ENCODE measurements at places on chromosomes 16 and 17.

DNA sequence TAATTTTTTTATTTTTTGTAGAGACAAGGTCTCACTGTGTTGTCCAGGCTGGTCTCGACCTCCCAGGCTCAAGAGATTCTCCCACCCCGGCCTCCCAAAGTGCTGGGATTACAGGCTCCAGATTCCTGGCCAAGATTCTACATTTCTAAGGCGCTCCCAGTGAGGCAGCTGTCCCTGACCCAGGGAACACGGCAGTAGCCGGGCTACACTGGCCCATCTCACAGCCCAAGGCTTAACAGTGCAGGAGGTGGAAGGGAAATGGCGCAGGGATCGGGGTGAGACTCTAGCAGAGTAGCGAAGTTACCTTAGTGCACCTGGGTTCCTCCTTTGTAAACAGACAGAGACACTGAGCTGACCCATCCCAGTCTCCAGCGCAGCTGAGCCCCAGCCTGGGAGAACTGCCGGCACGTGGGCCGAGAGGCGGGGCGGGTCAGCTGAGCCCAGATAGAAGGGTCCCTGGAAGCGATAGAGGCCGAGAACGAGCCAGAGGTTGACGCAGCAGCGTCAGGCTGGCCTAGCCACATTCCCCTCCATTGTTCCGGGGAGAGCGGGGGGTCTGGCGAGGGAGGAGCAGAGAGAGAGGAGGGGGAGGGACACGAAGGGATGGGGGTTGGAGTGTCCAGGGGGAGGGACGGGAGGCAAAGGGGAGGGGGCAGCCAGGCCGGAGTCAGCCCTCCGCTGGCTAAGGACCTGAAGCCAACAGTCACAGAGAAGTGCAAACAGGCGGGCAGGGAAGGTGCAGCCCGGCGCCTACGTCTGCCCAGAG lies 2.5 kb downstream of the CARHSP1 start:
- DNase-seq, result no peak

DNA sequence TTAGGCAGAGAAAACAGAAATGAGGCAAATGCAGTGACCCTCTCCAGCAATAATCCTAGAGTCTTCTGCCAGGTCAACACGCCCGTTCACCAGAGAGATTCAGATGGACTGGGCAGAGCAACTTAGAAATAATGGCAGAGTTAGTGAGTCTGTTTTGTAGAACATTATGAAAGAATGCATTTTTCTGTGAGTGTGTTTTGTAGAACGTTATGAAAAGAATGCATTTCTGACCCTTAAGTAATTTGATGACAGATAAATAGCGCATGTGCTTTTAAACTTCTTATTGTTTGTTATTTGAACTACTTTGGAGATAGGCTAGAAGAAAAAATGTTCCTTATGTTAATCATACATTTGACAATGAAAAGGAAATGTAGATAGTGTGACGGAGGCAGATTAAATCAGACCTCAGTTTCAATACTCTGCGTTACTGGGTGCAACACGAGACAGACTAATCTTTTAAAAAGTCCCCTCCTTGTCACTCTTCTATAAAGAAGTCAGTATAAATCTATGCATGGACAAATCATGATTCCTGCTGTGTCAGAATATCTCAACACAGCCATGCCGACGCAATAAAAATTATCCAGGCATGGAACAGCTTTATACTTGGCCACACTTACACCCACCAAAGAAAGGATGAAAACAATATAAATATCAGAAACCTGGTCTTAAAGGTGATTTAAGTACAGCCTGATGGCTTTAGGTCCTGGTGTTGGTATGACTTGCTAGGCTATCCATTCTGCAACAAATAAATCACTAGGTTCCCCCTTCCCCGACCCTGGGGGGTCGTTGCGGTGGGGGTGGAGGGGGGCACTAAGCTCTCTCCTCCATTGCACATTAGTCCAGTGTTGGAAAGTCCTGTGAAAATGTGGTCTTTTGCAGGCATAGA lies 47.8 kb downstream of the MARCHF10 start:
- DNase-seq, result no peak

DNA sequence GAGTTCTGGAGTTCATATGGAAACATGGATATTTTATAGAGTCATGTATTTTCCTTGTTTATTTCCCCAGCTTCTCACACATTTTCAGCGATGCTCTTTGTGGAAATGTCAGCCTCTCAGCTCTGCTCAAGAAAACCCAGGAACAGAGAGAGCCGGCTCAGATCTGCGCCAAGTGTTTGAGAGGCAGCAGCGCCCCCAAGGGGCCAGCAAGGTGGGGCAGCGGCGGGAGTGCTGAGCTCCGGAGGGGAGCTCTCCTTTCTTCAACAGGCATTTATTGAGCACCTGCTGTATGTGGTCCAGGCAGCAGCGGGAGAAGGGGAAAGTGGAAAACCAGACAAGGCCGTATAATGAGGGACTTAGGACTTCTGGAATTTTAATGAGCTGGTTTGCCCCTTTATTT lies 421.1 kb upstream of the C16orf82 start:
- no peak for DNase-seq

DNA sequence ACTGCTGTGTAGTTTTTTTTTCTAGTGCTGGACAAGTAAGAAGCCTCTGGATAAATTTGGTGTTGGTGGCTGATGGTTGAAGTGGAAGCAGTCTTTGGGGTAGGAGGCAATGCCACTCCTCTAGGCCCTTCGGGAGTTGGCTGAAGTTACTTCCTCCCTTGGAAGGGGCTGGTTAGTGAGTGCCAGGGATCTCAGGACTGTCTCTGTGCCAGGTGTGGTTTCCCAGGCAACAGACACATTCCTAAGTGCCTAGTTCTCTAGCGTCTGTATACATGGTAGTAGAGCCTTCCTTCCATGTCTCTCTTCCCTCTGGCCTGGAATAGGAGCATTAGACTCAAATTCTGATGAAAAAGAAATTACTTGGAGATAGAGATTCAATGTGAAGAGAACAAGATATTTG lies 15.3 kb downstream of the TMEM98 start:
- DNase-seq, result no peak

DNA sequence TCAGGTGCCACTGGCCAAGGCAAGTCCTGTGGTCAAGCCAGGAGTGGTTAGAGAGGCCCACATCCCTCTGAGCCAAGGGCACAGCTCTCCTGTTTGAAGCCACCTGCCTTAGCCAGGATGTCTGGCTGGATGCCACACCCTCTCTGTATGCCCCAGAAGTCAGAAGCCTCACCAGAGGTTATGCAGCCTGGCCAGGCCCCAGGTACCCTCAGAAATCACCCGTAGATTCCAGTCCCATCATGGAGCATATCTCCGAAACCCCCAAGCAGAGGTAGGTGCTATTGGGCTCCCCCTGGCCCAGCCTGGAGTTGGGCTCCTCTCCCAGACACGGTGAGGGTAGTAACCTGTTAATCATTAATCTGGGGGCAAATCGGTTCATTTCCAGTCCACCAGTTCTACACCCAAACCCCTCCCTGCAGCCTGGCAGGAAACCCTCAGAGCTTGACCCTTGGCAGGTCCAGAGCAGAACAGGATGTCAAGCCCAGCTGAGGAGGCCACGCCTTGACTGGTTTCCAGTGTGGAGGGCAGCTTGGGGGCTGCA lies 60.6 kb upstream of the TMEM97 start:
- DNase-seq, result no peak

- peak; percentile 84 for DNase-seq
Measured at GRCh38 chr17:14302431-14303099, 1.7 kb downstream of the HS3ST3B1 start.

DNA sequence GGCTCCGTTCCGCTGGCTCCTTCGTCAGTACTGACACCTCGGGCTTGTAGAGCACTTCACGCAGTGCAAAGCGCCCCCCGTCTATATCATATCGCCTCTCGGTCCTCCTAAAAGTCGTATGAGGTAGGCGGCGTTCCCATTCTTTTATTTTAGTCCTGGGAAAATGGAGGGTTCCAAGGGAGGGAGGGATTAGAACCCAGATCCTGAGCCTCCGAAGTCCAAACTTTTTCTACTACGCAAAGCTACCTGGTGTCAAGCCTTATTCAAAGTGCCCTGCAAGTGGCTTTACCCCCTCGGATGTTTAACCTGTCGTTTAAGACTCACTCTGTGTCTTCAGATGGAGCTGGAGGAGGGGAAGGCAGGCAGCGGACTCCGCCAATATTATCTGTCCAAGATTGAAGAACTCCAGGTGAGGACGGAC lies 348 bp upstream of the FTSJ3 start:
- no peak for DNase-seq

DNA sequence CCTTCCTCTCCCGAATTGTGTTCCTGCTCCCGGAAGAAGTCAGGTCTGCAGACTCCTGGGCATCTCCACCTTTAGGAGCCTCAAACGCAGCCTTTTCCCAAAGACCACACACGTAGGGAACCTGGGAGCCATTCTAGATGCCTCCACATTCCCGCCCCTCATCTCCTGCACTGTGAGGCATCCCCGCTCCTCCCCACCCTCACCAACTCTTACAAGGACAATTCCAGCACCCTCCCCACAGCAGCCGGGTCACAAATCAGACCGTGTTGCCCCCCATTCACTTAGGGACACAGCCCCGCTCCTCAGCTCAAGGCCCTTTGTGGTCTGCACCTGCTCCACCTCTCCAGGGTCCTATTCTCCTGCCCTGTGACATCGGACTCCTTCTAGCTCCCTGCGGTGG lies 49.6 kb downstream of the ABR start:
- no peak for DNase-seq

DNA sequence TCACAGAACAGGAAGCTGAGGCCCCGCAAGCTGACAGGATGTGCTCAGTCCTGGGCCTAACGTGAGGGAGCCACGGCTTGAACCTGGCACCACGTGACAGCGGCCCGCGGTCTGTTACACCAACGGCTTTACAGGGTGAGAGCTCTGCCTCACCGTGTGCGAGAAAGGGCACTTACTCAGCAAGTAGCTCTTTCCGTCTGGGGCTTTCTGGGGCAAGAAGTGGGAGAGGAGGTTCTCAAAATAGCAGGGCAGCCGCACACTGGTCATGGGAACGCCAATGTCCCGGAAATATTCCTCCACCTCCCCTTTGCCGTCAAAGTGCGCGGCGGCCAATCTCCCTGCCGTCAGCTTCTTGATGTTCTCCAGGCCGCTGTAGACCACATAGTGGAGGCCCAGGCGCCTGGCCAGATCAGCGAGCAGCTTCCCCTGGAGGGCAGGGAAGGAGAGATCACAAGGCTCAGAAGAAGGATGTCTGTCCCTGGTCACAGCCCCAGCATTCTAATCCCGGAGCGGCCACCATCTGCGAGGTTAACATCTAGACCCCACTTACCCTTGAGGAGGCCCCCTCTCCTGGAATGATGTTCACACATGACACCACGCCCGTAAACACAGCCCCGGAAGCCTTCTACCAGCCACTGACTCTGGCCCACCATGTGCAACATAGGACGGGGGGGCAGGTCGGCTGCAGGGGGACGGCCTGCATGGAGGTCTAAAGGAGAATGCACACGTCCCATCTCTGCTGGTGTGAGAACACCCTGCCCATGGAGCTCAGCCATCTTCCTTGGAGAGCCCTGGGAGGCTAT lies 8.2 kb downstream of the NMRAL1 start:
- no peak for DNase-seq

DNA sequence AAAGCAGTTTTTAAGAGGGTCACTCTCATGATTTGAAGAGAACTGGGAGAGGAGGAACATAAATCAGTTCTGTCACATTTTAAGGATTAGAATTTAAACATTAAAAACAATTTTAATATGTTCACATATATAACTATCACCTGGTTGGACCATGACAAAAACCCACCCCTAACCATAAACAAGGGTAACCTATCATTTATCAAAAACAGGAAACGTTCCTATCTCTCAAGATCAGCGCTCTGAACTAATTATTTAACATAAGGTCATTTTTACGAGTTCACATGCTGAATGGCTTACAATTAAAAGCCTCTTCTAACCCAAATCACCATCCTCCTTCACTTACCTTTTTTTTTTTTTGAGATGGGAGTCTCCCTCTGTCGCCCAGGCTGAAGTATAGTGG lies 45.0 kb downstream of the KANSL1 start:
- DNase-seq, result no peak

DNA sequence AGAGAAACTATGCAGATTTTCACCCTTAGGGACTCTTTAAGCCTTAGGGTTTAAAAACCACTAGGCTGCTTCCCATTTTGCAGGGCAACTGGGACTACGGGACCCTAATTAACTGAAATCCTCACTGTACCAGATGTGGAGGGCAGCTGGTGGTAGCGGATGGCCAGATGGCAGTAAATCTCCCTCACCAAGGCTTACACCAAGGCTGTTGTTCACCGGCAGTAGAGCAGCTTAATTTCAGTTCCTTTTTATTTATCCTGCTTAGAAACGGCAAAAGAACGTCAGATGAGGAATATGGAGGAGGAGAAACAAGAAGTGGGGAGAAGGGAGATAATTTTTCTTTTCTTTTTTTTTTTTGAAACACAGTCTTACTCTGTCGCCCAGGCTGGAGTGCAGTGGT lies 6.5 kb downstream of the ABHD15 start:
- peak; percentile 61 for DNase-seq

DNA sequence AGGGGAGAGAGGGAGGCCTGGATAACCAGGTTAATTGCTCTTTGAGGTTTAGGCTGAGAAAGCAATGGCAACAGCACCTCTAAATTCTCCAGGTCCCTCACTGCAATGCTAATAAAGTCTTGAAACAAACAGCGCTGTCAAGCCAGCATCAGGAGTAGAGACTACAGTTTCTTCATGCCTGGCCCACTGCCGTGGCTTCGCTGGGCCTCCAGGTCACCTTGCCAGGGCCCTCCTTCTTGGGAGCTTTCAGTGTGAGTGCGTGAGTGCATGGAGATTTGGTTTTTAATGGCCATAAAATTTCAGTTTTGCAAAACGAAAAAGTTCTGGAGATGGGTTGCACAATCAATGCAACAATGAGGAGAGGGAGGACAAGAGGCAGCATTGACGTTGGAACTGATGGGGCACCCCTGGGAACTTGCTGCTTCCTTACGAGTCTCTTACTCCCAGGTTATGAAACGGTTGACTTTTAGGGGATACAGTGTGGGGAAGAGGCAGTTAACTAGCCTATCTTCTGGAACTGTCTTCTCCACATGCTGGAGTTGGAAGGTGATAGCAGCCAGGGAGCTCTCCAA lies 229.4 kb downstream of the XYLT1 start:
- DNase-seq, result no peak

DNA sequence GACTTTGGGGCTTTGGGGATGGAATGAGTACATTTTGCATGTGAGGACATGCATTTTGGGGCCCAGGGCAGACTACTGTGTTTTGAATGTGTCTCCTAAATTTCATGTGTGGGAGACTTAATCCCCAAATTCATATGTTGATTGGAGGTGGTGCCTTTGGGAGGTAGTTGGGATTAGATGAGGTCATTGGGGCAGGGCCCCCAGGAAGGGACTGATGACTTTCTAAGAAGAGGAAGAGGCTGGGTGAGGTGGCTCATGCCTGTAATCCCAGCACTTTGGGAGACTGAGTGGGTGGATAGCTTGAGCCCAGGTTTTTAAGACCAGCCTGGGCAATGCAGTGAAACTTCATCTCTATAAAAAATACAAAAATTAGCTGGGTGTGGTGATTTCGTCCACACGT lies 42.8 kb upstream of the RAI1 start:
- DNase-seq, result no peak

- no peak for DNase-seq
Measured at GRCh38 chr16:4317532-4318450, 1.9 kb downstream of the GLIS2 start.

Measured in germinal center (tissue), 1 donor.